ENCODE measurements at places on chromosomes 12 and 14.

DNA sequence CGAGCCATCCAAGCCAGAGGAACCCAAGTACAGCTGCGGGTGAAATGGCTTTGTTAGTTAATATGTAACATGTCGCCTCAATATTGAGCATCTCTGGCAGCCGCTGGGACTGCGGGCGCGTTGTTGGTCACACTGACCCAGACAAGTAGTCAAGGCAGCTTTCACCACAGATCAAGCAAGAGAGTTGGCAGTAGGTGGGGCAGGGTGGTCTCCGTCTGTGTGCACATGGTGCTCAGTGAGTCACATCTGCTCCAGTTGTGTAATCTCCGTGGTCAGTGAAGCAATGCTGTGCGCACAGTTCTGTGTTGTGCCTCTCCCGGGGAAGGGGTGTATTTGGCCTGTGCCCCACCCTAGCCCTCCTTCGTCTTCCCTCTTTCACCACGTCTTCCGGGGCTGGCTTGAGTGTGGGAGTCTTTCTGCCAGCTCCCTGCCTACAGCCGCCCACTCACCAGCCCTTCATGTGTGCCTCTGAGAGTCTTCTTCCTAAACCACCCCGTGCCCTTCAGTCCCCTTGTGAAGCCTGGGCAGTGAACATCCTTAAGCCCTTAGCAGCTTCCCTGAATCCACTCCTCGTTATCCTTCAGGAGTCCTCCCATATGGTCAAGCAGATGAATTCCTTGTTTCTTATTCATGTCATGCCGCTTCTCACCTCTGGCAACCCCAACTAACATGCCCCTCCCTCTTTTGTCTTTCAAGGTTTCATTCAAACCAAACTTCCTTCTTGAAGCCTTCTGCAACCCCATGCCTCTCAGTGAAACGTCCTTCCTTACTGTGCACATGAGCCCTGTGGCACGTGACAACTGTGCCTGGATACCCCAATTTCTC lies 242.1 kb downstream of the CACNA1C start:
- no peak for DNase-seq

- no peak for DNase-seq
Measured at GRCh38 chr14:91234791-91235114, 9.8 kb downstream of the GPR68 start.

DNA sequence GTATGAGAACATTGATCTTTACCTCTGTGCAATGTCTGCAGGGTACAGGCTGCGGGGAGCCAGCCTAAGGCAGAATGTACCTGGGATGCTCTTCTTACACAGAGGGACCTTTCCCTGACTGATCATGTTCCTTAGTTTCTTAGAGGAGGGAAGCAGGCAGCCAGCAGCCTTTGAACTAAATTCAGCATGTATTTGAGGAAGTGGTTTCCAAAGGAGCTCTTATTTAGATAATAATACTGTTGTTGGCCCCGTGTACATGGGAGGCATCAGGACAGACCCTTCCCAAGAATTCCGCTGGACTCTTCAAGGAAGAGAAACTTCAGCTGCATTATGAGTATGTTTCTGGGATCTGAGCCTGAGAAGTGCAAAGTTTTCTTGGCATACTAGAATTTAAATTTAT lies 98.8 kb downstream of the CCDC92 start:
- DNase-seq = no peak

DNA sequence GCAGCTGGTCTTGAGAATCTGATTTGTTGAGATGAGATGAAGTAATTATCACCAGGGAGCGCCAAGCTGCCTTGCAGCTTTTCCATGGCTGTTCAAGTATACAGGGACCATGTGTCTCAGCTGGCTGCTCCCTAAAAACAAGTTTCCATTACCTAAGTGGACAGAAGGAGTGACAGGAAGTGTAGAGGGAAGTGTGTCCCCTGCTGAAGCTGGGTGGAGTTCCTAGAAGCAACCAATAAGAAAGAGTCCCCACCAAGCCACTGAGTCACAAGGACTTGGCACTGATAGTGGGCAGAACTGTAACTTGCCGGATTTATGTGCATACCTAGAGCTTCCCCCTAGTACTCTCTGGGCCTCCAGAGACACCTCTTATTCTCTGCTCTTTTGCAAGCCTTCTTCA lies 1.5 kb upstream of the GPX2 start:
- no peak for DNase-seq

- DNase-seq = no peak
Measured at GRCh38 chr12:116395396-116395795, 117.9 kb upstream of the MED13L start.

GRCh38 chr14:103728721-103729120 lies 13.1 kb downstream of the ZFYVE21 start:
- DNase-seq = no peak

GRCh38 chr12:64875186-64875585 lies 50.7 kb downstream of the TBC1D30 start:
- DNase-seq = no peak

GRCh38 chr12:27486961-27487360 lies 37.0 kb upstream of the PPFIBP1 start:
- no peak for DNase-seq

DNA sequence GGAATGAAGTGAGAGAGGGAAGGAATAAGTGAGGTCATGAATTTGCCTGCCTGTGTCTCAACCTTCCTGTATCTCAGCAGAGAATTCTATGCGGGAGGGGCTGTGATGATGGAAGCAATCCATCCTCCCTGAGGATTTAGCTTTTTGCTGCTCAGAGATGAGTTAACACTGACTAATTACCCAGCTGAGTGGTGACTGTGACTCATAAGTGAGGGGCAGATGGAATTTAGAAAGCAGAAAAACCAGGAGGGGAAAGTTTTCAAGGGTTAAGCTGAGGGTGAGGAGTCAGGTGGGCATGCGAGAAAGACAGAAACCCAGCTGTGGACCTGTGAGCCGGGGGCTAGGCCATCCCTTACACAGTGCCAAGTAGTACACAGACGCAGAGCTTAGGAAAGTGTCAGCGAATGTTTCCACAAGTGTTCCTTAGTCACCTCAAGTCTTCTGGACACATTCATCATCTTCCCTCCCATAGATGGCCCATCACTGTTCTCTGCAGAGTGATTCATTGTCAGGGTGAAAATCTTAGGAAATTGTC lies 277.9 kb downstream of the IPO8 start:
- DNase-seq = no peak

DNA sequence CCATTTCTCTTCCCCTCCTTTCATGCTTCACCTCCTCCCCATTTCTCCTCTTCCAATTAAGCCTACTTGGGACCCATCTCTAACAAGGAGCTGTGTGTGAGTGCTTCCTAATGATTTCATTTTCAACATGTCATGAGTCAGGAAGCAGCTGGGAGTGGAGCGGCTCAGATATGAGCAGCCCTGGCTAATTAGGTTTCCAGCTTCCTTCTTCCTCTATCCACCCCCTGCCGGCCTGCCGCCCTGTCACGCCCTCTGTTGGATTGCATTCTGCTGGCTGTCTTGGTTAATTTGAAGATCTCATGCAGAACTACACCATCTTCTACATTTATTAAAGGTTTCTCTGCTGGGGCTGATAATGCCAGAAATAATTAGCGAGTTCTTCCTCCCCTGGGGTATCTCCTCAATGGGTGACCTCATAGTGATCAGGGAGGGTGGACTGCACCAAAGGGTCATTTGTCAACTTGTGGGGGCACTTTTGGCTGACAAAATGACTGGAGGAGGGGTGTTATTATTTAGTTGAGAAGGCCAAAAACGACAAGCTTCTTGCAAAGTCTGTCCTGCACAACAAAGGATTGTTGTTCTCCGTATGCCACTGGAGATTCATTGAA lies 300.9 kb upstream of the SRRM4 start:
- DNase-seq = no peak

DNA sequence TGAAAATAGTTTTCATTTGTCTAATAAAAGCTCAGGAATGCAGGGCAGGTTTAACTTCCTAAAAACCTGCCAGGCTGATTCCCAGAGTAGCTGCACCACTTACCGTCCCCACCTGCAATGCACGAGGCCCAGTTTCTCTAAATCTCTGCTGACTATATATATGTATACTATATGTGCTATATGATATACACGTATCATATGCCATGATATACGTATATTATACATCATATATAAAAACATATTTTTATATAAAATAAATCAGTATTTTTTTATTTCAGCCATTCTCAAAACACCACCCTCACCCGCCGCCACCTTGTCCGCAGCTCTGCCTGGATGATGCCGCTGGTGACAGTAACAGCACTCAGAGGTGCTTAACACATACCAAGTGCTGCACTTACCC lies 2.3 kb downstream of the ANKLE2 start:
- DNase-seq = no peak

- DNase-seq = no peak
Measured at GRCh38 chr12:68871921-68872320, 61.0 kb downstream of the CPM start.

DNA sequence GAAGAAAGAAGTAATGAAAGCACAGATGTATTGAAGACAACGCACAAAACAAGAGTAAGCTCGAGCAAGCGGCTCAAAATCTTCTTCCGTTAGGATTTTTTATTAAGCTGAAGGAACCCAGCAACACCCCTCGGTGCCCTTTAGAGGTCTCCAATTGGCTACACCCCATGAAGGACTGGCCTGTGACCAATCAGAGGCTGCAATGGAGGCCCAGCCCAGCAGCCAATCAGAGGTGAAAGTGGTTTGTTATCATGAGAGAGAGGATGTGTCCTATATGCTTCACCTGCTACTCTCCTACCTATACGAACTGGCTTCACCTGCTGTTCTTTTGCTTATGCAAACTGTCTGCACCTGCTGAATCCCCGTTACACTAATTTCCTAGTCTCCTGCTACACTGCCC lies 358.8 kb downstream of the C12orf50 start:
- no peak for DNase-seq

GRCh38 chr14:55599250-55599879 lies 19.4 kb downstream of the KTN1 start:
- no peak for DNase-seq

GRCh38 chr12:74334780-74335179 lies 202.9 kb upstream of the ATXN7L3B start:
- DNase-seq = no peak

- DNase-seq = no peak
Measured at GRCh38 chr14:100376751-100377171, 53.6 kb downstream of the SLC25A47 start.

GRCh38 chr12:1453810-1454209 lies 140.6 kb downstream of the FBXL14 start:
- DNase-seq = no peak

- no peak for DNase-seq
Measured at GRCh38 chr14:52351233-52352060, 37.3 kb downstream of the PTGER2 start.

- DNase-seq = no peak
Measured at GRCh38 chr12:120012067-120012621, 23.1 kb downstream of the BICDL1 start.

DNA sequence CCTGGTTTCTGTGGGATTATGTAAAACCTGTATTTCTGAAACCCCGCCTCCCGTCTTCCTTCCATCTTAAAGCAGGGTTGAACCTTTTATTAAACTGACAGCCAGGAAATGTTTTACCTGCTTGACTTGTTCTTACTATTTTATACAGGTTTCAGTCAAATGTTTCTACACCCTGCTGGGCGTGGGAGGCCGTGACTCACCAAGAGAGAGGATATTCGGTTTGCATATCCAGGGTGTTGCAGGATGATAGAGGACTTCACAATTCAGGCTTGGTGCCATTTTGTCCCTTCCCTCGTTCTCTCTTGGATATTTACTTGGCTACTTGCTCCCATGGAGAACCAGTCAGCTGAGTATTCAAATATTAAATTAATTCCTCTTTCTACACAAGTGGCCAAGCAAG lies 69.7 kb downstream of the ARF6 start:
- DNase-seq = no peak

DNA sequence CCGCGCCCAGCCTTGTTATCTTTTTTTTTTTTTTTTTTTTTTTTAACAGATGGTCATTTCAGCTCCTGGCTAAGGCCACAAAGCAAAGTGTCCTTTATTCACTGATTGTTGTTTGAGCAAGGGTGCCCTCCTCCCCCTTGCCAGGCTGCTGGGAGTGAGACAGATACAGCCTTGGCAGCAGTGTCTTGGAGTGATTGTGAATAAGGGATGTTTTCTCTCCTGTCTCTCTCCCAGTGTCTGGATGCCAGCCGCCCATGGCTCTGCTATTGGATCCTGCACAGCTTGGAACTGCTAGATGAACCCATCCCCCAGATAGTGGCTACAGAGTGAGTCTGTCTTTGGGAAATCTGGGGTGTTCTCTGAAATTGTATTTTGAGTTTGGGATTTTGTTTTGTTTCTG lies 28.7 kb downstream of the FNTB start:
- no peak for DNase-seq

DNA sequence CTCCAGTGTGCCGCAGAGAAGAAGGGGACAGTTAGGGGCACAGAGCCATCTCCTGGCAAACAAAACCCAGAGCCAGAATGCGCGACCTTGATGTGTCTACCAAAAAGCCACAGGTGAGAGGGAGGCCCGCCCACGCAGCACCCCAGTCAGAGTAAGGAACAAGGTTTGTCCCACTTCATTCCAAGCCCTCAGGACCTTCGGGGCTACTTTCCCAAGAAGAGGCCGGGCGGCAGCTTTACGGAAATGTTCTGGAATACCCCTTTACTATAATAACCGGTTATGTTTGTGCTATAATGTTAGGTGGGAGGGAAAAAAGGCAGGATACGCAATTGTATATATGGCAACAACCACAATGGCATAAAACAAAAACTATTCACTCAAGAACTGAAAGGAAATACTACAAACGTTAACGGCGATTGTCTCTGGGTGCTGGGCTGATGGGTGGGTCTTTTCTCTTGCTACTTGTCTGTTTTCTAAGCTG lies 12.3 kb downstream of the CCDC88C start:
- no peak for DNase-seq

- no peak for DNase-seq
Measured at GRCh38 chr12:6943722-6944380, at the start of the genes C12orf57 and RNU7-1. Gene C12orf57 (plus strand): TSS chr12:6944022. CDS start chr12:6944122, 100 bp downstream. Gene RNU7-1 (plus strand): TSS chr12:6943816.

GRCh38 chr12:80702889-80703805 lies 4.3 kb upstream of the MYF6 start:
- DNase-seq = no peak

GRCh38 chr12:95300286-95300685 lies 82.7 kb downstream of the VEZT start:
- DNase-seq = no peak

GRCh38 chr14:42719391-42719790 lies 1112.7 kb downstream of the LRFN5 start:
- DNase-seq = no peak

GRCh38 chr12:10794222-10794621 lies 8.2 kb downstream of the TAS2R7 start:
- no peak for DNase-seq

GRCh38 chr12:5432011-5432400 lies at the start of gene NTF3:
Gene NTF3 (plus strand): TSS chr12:5432108. CDS start chr12:5432325, 217 bp downstream.
- peak; percentile 90 for DNase-seq

GRCh38 chr12:121513464-121514183 lies 67.2 kb downstream of the KDM2B start:
- DNase-seq = peak; percentile 73

DNA sequence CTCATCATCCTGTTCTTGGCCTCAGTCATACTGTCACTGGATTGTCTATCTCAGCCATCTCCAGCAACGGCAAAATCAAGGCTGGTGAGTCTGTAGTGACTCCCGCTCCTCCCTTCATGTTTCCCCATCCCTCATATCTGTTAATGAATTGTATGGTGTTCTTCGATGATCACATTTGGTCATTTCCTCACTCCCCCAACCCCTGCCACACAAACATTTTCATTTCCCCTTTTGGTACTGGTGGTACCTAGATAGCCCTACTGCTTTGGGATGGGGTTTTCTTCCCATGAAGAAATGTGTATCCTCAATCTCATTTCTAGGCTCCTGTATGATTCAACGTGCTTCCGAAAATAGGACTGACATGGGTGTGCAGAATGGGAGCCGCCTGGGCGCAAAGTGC lies 2.7 kb upstream of the KLHL33 start:
- no peak for DNase-seq

GRCh38 chr12:113062502-113063395 lies 6.2 kb downstream of the DTX1 start:
- no peak for DNase-seq

GRCh38 chr12:70638639-70639360 lies 1.6 kb upstream of the PTPRB start:
- no peak for DNase-seq

All from D721Med (cell line).